Right atrium auricular region (tissue), 2 donors: ENCODE measurements at places on chromosomes 16 and 17. TPM values are rescaled to one million over a fixed set of nuclear protein-coding genes. Genes with fewer than 3 reads are reported as not detected.

DNA sequence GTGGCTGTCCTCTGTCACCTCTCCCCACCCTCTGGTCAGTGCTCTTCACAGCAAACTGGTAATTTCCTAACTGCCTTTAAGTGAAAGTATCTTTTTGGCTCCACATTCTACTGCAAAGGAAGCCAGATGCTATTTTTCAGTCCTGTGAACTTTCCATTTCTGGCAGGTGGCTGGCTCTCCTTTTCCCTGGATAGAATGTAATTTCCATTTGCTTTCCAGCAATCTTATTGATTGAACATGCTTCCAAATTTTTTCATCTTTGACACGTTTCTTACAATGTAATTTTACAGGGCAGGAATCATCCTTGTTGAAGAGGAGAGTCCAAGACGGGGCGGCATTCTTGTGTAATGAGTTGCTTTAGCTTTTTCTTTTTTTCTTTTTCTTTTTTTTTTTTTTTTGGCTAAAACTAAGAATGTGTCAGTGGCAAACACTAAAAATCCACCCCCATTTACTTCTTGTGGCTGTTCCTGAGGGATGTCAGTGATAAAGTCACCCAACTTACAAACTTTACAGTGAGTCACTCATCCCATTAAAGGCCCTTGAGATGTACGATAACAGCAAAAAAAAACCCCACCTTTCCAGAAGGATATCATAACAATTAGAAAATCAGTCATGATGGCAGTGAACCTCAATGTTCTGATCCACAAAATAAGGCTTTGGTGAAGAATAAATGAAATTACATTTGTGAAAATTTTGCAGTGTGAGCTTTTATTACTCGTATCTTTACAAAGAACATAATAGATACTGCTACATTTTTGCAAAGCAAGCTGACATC is 29.4 kb upstream of the PRKCA start:
- H3K27me3 ChIP-seq, result no peaks in the 10 kb centered on the region
- no peaks in the 10 kb centered on the region for H3K4me1 ChIP-seq
- H3K36me3 ChIP-seq, result no peaks in the 10 kb centered on the region
- no peak overlapping the region for H3K4me3 ChIP-seq

DNA sequence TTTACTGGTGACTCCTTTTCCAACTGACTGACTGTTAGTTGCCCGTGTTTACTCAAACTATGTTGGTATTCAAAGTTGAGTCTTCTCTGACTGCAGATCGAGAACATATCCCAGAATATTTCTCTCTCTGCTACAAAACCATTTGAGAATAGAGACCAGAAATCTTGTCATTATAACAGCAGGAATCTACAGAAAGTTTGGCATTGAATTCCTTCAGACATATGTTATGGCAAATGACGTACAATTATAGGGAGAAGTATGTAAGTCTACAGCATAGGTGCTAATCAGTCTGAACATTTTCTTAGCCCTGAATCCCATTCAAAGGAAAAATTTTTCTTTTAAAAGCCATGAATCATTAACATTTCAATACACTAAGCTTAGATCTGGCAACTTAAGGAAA is 239.8 kb upstream of the SOX9 start:
- H3K4me1 ChIP-seq, result no peaks in the 10 kb centered on the region
- no peaks in the 10 kb centered on the region for H3K36me3 ChIP-seq

DNA sequence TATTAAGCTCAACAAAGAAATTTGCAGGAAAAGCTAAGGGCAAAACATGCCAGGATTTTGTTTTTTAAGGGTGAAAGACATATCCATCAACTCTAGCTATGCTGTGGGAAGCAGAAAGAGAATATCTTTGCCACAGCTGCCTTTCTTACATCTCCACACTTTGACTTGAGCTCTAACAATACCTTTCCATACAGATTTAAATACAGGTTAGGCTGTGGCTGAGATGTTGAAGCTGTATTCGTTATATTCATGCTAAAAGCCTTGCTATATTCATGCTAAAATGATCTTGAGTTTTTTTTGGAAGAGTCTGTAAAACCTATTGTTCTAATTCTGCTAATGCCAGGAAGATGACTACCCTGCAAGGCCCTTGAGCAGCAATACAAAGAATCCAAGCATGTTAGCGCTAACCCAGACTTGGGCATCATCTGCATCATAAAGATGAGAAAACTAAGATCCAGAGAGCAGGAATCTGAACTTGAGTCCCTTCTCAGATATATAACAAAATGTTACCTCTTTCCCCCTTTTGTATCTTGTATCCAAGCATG is 204.8 kb upstream of the C17orf78 start:
- no peak overlapping the region for H3K4me3 ChIP-seq
- no peaks in the 10 kb centered on the region for H3K36me3 ChIP-seq
- DNase-seq, result no peak
- no peaks in the 10 kb centered on the region for H3K4me1 ChIP-seq
- H3K27ac ChIP-seq, result no peak overlapping the region

The MT3 gene
- not detected for total RNA-seq

- peak; percentile 70 for DNase-seq
- H3K27me3 ChIP-seq, result no peaks in the 10 kb centered on the region
- peak overlapping the region; percentile 38 for H3K4me3 ChIP-seq
- peaks cover 27% of the 10 kb centered on the region for H3K36me3 ChIP-seq
- no peaks in the 10 kb centered on the region for H3K4me1 ChIP-seq
Observed at GRCh38 chr17:81923302-81924260, 4.0 kb downstream of the MAFG start.
